GM18507 (cell line): ENCODE measurements at places on chromosomes 11 and 22.

GRCh38 chr11:114060392-114061047 is 1.0 kb downstream of the ZBTB16 start:
- DNase-seq, result no peak

DNA sequence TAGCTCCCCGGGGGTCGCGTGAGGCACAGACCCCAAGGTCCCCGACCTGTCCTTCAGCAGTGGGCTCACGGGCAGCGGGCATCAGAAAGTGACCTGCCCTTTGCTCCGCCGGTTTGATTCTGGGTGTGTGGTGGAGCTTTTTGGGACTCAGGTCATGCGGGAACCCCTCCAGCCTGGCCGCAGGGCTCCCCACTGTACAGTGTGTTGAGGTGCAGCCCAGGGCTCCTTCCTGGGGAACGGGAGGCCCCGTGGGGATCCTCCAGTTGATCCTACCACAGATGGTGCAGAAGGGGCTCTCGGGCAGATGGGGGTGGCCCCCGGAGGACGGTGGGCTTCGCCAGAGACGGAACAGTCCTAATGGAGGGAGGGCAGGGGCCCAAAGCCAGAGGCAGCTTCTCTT is 24.2 kb downstream of the MUC6 start:
- DNase-seq, result no peak

- no peak for DNase-seq
These were observed 13.6 kb upstream of the TRIM29 start for GRCh38 chr11:120151536-120151935.

- no peak for DNase-seq
These were observed 52.5 kb downstream of the BTG4 start for GRCh38 chr11:111459506-111460270.

DNA sequence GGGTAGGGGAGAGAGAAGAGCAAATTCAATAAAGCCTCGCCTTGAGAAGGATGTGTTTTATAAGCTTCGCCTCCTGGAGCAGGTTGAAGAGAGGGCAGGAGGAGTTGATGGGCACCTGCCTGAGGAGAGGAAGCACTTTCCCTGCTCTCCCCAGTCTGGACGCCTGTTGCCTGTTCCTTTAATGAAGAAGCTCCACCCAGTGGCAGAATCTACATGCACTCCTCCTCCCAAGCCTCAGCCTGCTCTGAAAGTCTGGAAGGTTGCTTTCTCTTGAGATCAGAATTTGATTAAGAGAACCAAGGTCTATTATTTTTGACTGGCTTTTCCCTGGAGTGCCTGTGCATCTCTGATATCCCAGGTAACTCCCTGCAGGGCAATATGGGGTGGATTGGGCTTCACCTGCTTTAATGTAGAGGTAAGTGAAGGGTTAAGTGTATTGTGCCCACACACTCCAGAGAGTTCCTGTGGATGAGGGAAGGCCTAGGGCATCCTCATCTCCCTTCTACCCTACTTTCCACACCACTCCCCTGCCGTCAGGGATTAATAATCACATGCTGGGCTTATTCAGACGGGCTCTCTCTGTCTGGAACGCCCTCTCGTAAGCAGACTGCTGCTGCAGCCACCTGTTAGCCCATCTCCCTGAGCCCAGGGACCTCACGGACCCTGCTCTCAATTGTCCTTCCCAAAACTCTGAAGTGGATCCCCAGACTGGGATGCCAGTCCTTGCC is 22.3 kb downstream of the NTM start:
- no peak for DNase-seq

DNA sequence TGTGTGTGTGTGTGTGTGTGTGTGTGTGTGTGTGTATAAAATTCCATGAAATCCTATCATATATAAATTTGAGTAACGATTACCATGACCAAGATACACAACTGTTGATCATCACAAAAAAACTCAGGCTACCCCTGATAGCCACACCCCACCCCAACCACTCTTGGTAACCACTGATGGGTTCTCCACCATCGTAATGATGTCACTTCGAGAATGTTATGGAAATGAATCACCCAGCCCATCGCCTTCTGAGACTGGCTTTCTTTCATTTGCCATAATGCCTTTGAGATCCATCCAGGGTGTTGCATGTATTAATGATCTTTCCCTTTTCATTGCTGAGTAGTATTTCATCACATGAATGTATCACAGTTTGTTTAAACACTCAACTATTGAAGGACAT is 496.0 kb downstream of the MIAT start:
- DNase-seq, result no peak

GRCh38 chr11:107271425-107271824 is 186.2 kb downstream of the CWF19L2 start:
- no peak for DNase-seq
